ENCODE measurements at places on chromosomes 12 and 14. TPM values are rescaled to one million over a fixed set of nuclear protein-coding genes. Genes with fewer than 3 reads are reported as not detected.

The ABHD4 gene
- total RNA-seq: 34.8 TPM

The CMA1 gene
- not detected for total RNA-seq

The KRT79 gene
- total RNA-seq: not detected

The C12orf50 gene
- 0.30 TPM for total RNA-seq

The OLR1 gene
- total RNA-seq: not detected

The ANGEL1 gene
- 14.8 TPM for total RNA-seq

The ATL1 gene
- total RNA-seq: 2.8 TPM

The SCNN1A gene
- total RNA-seq: 0.18 TPM

The OR4K1 gene
- total RNA-seq: not detected

The RAP1B gene
- 174 TPM for total RNA-seq

The CBLN3 gene
- 5.0 TPM for total RNA-seq

The CFAP54 gene
- 21.5 TPM for total RNA-seq

The CAPZA3 gene
- not detected for total RNA-seq

The PLXNC1 gene
- total RNA-seq: 0.04 TPM

The TMEM119 gene
- total RNA-seq: not detected

The TMEM233 gene
- not detected for total RNA-seq

The NPAS3 gene
- 0.13 TPM for total RNA-seq

The CD163 gene
- total RNA-seq: not detected

The AHNAK2 gene
- 68.7 TPM for total RNA-seq

The TC2N gene
- total RNA-seq: not detected

The CPNE6 gene
- total RNA-seq: not detected

The KRT85 gene
- not detected for total RNA-seq
